Stimulated activated CD8-positive, alpha-beta memory T cell treated with anti-CD3 and anti-CD28 coated beads, Interleukin-2, amount 100 ng/mL, for 1 hour (primary cell): ENCODE measurements at places on chromosomes 1 and 21.
A peak's percentile ranks its signal among the peaks of the same experiment; 100 is the strongest.

DNA sequence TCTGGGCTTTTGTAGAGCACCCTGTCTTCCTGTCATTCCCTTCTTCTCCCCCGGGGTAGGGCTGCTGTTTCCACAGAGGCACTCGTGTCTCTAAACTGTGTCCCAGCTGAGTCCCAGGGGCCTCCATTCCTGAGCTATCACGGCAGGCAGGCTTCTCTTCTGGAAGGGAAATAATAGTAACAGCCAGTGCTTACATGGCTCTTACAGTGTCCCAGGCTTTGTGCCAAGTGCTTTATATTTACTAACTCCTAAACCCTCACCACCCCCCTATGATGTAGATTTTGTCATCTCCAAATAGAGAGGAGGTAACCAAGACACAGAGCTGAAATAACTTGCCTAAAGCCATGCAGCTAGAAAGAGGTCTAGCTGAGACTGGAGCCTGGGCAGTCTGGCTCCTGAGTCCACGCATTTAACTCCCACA, 1.4 kb upstream of the CELF3 start:
- DNase-seq: no peak

- DNase-seq: no peak
These were observed 237.6 kb downstream of the NTNG1 start for GRCh38 chr1:107378426-107378825.

GRCh38 chr21:35711661-35712060, 348.7 kb downstream of the SETD4 start:
- no peak for DNase-seq

- no peak for DNase-seq
These were observed 304.7 kb upstream of the USP25 start for GRCh38 chr21:15425049-15425448.

DNA sequence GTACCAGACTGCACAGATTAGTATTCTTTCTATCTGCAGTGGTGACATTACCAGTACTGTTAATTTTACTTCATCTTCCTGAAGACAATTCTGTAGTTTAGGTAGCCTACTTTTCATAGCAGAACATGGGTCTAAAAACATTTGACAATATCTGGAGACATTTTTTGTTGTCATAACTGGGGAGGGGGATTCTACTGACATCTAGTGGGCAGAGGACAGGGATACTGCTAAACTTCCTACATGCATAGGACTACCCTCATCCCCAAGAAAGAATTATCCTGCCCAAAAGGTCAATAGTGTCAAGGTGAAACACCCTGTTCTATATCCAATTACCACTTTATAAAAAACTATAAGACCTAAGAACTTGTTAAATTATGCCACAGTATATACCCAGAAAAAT, 3.4 kb upstream of the ARHGAP29 start:
- DNase-seq: no peak

GRCh38 chr1:202397256-202397655, 48.8 kb downstream of the PPP1R12B start:
- DNase-seq: no peak

- no peak for DNase-seq
These were observed 50.1 kb upstream of the KCNJ15 start for GRCh38 chr21:38206646-38207045.

DNA sequence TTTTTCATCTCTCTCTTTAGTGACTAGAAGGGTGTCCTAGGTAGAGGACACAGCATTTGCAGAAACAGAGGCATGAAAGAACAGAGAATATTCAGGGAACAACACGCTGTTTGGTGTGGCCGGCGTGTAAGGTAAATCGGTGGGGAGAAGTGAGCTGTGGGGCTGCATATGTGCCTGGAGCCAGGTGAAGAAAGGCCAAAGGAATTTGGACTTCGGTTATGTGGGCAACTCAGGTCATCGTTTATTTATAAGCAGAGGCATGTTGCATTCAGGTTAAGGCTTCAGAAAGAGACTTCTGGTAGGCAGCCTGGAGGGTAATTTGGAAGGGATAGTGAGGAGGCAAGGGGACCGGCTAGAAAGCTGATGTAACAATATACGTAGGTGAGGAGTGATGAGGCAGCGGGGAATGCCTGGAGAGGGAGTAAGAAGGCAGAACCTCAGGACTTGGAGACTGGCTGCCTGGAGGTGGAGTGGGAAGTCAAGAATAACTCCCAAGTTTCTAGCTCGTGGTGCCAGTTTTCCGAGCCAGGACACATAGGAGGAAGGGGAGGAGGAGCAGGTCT, 64.1 kb upstream of the ACOT11 start:
- no peak for DNase-seq

- no peak for DNase-seq
These were observed 47.2 kb downstream of the RCAN1 start for GRCh38 chr21:34567604-34568155.

- DNase-seq: peak; percentile 19
These were observed 55.5 kb downstream of the FOXO6 start for GRCh38 chr1:41416552-41417334.

DNA sequence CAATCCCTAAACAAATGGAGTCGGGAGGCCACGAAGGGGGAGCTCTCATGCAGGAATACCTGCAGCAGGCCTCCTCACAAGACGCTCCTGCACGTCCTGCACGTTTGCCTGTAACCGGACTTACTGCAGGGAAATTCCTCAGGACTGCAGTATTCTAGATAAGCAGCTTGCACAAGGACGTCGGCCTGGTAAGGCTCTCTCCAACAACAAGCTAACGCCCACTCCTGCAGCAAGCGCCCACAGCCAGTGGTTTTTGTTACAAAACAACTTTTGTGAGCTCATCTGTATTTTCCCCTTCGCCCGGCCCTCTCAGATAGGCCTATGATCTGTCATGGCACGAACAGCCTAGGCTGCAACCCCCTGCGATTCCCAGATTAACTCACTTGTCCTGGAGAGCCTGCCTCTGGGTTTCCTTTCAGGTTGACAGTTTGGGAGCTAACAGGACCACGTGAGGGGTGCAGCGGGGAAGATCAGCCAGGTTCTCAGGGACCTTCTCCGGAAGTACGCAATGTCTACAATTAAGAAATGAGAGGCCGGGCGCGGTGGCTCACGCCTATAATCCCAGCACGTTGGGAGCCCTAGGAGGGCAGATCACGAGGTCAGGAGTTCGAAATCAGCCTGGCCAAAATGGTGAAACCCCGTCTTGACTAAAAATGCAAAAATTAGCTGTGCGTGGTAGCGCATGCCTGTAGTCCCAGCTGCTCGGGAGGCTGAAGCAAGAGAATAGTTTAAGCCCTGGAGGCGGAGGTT, 921 bp upstream of the MIB2 start:
- no peak for DNase-seq

GRCh38 chr1:22711591-22712501, 1.2 kb downstream of the EPHB2 start:
- no peak for DNase-seq

- no peak for DNase-seq
These were observed 55.7 kb downstream of the MRPL39 start for GRCh38 chr21:25551569-25551968.

DNA sequence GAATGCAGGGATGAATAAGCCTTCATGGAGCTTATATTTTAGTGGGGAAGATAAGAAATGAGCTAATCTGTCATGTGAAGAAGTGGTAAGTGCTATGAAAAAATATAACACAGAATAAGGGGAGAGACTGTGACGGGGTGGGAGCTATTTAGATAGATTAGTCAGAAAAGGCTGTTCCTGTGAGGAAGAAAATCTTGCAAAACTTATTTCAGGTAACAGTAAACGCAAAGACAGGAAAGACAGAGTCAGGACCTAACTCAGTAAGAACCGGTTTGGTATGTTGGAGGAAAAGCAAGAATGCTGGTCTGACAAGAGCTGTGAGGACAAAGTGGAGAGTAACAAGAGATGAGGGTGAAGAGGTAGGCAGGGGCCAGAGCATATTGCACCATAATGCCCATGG, 22.0 kb downstream of the GNAI3 start:
- DNase-seq: no peak

GRCh38 chr1:234969581-234970400, 158.8 kb downstream of the TOMM20 start:
- no peak for DNase-seq

DNA sequence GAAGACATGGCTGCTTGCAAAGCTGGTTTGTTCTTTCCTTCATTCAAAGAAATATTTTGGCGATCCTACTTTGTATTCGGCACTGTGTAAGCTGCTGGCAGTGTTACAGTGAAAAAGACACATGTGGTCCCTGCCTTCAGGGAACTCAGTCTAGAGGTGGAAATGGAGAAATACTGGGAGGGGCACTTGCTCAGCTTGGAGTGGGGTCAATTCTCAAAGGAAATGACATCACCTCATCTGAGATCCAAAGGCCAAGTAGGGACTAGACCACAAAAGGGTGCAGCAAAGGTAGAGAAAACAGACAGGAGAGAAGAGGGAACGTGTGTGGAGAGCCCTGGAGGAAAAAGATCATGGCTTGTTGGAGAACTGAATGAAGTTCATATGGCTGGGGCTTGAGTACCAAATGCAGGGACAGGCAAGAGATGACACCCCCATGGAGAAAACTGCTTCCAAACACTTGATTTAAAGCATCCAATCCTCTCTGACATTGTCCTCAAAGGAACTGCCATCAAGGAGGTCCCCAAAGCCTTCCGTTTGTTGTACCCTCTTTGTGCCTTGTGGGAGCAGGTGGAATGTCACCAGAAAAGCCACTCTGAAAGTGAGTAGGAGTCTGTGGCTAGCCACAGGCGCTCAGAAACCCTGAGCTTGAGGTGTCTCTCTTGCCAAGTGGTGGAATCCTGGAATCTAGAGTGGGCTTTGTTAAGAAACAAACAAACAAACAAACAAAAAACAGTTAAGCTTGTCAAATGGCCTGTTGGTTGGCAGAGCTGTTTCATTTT, 48.3 kb upstream of the TDRD10 start:
- DNase-seq: no peak

- no peak for DNase-seq
These were observed 470 bp upstream of the RTCA start for GRCh38 chr1:100265562-100265930.

- DNase-seq: no peak
These were observed 49.3 kb downstream of the SH3GLB1 start for GRCh38 chr1:86753700-86754099.

GRCh38 chr1:151858030-151858746, 4.7 kb upstream of the THEM5 start:
- no peak for DNase-seq

- DNase-seq: no peak
These were observed 14.8 kb downstream of the LSS start for GRCh38 chr21:46213620-46214286.

GRCh38 chr1:58082596-58082995, 463.9 kb downstream of the OMA1 start:
- DNase-seq: no peak

GRCh38 chr1:11654137-11654938, at the start of the genes FBXO2 and FBXO44:
Gene FBXO2, minus strand, starts transcription at chr1:11654429. Its CDS starts 89 bp downstream, at chr1:11654340.
Gene FBXO44, plus strand, starts transcription at chr1:11654877. Its CDS starts 959 bp downstream, at chr1:11655836.
- DNase-seq: peak; percentile 33

DNA sequence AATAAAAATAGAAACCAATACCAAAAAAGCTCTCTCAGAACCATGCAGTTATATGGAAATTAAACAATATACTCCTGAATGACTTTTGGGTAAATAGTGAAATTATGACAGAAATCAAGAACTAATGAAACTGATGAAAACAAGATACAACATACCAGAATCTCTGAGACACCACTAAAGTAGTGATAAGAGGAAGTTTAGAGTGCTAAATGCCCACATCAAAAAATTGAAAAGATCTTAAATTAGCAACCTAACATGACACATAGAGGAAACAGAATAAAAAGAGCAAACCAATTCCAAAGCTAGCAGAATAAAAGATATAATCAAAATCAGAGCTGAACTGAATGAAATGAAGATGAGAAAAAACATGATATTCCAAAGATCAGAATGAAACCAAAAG, 430.9 kb downstream of the LTN1 start:
- DNase-seq: no peak

DNA sequence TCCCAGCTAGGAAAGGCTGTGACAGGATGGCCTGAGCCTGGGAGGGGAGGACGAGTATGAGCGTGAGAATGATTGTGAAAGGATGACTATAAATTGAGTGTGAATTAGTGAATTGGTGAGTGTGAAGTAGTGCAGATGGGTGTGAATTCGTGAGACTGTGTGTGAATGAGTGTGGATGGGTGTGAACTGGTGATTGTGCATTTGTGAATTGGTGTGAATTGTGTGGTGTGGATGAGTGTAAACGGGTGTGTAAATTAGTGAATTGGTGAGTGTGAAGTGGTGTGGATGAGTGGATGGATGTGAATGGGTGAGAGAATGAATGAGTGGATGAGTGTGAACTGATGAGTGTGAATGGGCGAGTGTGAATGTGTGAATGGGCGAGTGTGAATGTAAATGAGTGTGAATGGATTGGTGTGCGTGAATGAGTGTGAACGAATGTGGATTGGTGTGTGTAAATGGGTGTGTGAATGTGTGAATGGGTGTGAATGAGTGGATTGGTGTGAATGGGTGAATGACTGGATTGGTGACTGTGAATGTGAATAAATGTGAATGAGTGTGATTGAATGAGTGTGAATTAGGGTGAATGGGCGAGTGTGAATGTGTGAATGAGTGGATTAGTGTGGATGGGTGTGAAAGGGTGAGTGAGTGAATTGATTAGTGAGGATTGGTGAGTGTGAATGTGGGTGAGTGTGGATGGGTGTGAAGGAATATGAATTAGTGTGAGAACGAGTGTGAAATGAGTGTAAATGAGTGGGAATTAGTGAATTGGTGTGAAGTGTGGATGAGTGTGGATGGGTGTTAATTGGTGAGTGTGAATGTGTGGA, 7.7 kb upstream of the MXRA8 start:
- no peak for DNase-seq
